ENCODE measurements at places on chromosomes 3 and 15. TPM values are rescaled to one million over a fixed set of nuclear protein-coding genes. Genes with fewer than 3 reads are reported as not detected.

The GUCA1C gene
- total RNA-seq: not detected

The DPPA2 gene
- not detected for total RNA-seq

The PODXL2 gene
- 1.9 TPM for total RNA-seq

The VPS8 gene
- total RNA-seq: 33.9 TPM

The BCL2A1 gene
- total RNA-seq: 103 TPM

The SLC27A2 gene
- total RNA-seq: 22.1 TPM

The PLSCR4 gene
- not detected for total RNA-seq

The GPR149 gene
- total RNA-seq: not detected

The SCAANT1 gene
- total RNA-seq: not detected

The NPAP1 gene
- total RNA-seq: not detected

The CHRNB4 gene
- not detected for total RNA-seq

The TUBGCP4 gene
- 44.0 TPM for total RNA-seq

The GOLGA8B gene
- total RNA-seq: 47.9 TPM

The C3orf80 gene
- total RNA-seq: 0.09 TPM

The MYO5C gene
- total RNA-seq: 0.69 TPM

The DOCK3 gene
- total RNA-seq: 2.6 TPM
